ENCODE measurements at places on chromosomes 13 and 19.

GRCh38 chr13:40787062-40787461 is 2.3 kb upstream of the SLC25A15 start:
- DNase-seq, result no peak

GRCh38 chr19:28847468-28847867 is 365.5 kb downstream of the UQCRFS1 start:
- no peak for DNase-seq

- DNase-seq, result no peak
These were observed 20.3 kb downstream of the WDR88 start for GRCh38 chr19:33152176-33152575.

- DNase-seq, result no peak
These were observed 457.3 kb downstream of the FGF14 start for GRCh38 chr13:101944521-101944920.

GRCh38 chr19:45443462-45444317 is 20.0 kb upstream of the ERCC1 start:
- peak; percentile 60 for DNase-seq

DNA sequence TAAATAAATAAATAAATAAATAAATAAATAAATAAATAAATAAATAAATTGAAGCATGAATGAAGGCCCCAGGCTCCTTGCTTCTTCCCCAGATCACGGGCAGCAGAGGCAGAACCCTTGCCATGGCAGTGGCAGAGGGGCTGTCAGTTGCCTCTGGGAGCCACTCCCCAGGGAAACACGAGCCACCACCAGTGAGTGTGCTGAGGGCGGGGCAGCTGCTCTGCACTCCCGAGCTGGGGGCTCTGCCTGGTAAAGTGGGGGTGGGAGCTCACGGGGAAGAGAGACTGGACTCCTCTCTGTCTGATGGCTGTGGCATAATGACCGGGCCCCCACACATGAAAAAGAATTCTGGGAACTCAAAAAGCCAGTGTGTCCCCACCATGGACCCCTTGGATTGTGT is 7.8 kb downstream of the FCAR start:
- no peak for DNase-seq

GRCh38 chr13:60211548-60211947 is 47.8 kb upstream of the DIAPH3 start:
- DNase-seq, result no peak

GRCh38 chr13:24276306-24276705 is 33.1 kb upstream of the C1QTNF9 start:
- no peak for DNase-seq

Data from fibroblast of skin of left biceps (primary cell).